ENCODE measurements at places on chromosomes 12 and 14.

DNA sequence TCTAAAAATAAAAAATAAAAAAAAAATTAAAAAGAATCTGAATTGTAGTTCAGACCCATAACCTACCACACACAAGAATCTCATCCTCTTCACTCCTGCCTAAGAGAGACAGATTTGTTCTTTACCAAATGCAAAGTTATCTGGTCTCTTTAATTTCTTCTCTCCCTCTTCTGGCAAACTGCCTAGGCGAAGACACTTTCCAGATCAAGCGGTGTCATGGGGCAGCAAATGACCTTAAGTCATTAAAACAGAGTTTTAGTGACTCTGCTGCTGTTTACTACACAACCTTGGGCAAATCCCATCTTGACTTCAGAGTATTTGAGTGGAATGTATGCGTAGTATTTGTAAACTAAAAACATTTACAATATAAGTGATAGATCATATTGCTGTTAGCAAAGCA lies 60.9 kb upstream of the NID2 start:
- no peak for DNase-seq

DNA sequence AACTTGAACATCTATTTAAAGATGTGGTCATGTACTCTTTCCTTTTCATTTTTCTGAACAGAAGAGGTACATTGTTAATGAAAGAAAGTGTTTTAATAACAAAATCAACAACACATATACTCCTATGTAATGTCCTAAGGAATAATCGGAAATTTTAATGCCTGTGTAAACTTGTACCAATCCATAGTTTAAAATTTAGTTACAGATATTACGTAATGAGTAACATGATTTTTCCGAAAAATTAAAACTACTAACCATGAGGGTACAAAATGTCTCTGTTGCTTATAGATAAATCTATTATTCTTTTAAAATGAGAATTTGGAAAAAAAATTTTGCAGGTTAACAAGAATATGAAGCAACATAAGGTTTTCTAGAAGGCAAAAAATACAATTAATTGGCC lies 220.1 kb downstream of the BCAT1 start:
- DNase-seq, result no peak

- DNase-seq, result no peak
These were observed 15.0 kb downstream of the CCDC85C start for GRCh38 chr14:99589031-99589441.

DNA sequence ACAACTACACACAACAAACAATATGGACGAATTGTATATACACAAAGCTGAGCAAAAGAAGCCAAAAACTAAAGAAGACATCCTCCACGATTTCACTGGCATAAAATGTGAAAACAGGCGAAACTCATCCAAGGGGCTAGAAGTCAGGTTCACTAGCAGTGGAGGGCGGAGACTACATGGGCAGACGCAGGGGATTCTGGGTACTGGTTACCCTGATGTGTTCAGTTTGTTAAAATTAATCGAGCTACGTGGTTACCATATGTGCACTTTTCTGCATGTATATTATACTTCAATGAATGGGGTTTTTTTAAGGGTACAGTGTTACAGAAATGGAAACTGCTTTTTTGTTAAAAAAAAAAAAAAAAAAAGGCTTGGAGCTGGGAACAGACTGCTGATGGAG lies 12.3 kb downstream of the KDM2B start:
- no peak for DNase-seq

DNA sequence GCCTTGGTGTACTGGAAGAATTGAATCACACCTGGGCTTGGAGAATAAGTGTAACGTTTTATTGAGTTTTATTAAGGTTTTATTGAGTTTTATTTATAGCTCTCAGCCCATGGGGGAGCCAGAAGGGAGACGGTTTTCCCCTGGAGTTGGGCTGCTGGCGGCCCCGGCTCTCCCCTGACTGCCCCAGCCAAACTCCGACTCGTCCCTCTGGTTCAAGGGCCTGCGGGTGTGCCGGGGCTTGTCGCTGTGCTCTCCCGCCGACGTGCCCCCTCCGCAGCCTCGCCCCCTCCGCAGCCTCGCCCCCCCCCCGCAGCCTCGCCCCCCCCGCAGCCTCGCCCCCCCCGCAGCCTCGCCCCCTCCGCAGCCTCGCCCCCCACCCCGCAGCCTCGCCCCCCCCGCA lies 326.1 kb upstream of the RTL1 start:
- no peak for DNase-seq

DNA sequence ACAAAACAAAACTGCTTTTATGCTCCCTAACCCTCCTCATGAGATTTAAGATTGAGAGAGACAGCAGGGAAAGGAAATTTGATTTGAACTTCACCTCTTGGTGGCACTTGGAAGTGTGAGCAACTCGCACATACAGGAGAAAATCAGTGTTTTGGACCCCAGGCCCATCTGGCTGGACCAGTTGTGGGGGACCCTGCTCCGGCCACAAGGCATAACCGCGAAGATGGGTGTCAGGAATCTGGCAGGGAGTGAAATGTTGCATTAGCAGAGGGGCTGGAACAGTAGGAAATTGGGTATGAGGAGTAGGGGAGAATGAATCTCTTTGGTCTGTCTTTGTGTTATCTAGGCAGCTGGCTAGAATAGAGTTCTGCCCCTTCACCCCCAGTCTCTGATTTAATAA lies 1.2 kb downstream of the CIROP start:
- DNase-seq, result no peak

DNA sequence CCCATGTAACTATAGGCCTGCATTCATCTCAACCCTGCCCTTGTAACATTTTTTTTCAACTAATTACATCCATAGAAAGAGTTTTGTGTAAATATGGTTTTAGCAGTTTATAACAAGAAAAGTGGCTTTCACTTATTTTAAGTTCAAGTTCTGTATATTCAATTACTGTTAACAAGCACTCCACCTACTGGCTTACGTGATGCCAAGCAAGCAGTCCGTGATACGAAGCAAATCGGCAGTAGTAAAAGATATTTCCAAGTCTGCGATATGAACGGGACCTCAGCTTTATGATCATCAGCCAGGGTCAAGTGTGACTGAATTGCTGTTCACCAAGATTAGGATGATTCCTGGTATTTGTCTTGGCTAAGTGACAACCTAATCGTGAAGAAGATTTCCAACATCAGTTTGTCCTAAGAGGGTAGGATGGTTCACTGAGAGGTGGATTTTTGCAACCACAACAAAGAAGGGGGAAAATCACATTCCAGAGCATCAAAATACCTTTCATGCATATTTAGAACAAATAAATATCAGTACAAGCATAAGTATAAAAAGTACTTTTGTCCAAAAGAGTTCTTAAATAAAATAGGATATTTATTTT lies 456.2 kb downstream of the FOXG1 start:
- no peak for DNase-seq

DNA sequence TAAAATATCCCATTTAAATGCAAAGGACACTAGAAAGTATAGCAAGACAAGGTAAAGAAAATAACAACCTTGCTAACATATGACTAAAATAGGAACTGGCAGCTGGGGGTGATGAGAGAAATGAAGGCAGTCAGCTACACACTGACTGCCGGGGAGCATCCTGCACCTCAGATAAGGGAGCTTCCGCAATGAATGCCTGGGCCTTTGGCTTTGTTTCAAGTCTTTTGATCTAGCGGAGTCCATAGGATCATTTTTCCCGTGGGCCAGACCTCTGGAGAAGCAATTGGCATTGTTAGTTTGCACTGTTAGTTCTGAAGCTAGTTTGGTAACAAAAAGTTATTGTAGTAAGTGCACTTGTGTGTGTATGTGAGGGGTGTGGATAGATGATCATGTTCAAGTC lies 639.9 kb downstream of the DIO2 start:
- no peak for DNase-seq
